ENCODE measurements at places on chromosomes 12 and 14.

DNA sequence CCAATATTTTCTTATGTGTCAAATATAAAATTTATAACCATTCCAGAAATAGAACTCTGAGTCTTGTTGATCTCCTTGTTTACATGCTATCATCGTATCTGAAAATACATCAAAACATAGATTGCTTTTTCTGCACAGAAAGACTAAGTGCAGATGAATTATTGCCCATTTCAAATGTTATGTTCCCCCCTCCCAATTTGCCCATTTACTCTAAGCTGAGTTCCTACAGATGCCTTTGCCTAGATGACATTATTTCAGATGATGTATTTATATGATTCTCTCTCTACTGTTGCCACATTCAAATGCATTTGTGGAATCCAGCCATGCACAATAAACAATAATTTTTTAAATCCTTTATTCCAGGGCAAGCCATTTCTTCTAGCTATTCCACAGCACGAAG is 810.1 kb upstream of the MGAT4C start:
- no peaks in the 10 kb centered on the region for H3K27me3 ChIP-seq
- no peak overlapping the region for H3K4me3 ChIP-seq
- H3K27ac ChIP-seq = no peak overlapping the region
- no peaks in the 10 kb centered on the region for H3K36me3 ChIP-seq

DNA sequence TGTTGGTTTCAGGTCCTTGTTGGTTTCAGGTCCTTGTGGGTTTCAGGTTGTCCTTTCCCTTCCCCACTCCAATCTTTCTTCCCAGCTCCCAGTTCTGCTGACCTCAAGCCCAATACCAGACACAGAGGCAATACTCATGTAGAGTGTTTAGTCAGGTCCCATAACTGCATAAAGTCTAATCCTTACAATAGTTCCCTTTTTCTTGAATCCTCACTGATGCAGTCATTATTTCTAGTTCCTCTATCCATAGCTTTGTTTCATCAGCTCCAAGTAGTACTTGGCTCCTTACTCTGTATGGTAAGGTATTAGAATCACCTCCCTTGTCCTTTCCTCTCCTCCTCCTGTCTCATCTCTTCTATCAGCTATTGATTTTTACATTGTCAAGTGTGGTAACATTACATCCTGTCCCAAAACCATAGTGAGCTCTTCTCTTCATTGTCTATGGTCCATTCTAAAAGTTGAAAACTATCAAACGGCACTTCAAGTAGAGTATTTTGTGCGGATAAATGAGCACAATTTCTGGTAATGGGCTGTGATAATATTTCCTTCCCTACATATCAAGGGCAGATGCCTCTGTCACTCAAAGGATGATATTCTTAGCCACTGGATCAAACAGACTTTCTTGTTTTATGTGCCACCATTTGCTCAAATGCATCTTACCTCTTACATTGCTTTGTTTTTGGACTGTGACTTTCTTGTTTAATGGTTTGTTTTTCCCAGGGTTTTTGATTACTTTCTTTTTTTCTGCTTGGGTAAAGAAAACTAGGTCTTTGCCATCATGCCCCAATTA is 57.2 kb upstream of the JDP2 start:
- DNase-seq = no peak
- no peak overlapping the region for H3K4me3 ChIP-seq
- H3K4me1 ChIP-seq = no peaks in the 10 kb centered on the region
- no peak overlapping the region for H3K27ac ChIP-seq
- H3K36me3 ChIP-seq = no peaks in the 10 kb centered on the region
- no peaks in the 10 kb centered on the region for H3K27me3 ChIP-seq

- DNase-seq = no peak
- H3K36me3 ChIP-seq = no peaks in the 10 kb centered on the region
- no peak overlapping the region for H3K4me3 ChIP-seq
- no peaks in the 10 kb centered on the region for H3K27me3 ChIP-seq
- H3K27ac ChIP-seq = no peak overlapping the region
These were observed 162.4 kb downstream of the AKAP6 start for GRCh38 chr14:32491416-32492016.

GRCh38 chr14:61963926-61964325 is 201.7 kb downstream of the SNAPC1 start:
- H3K4me3 ChIP-seq = no peak overlapping the region
- no peaks in the 10 kb centered on the region for H3K36me3 ChIP-seq
- no peaks in the 10 kb centered on the region for H3K4me1 ChIP-seq
- no peak for DNase-seq
- H3K27me3 ChIP-seq = no peaks in the 10 kb centered on the region

DNA sequence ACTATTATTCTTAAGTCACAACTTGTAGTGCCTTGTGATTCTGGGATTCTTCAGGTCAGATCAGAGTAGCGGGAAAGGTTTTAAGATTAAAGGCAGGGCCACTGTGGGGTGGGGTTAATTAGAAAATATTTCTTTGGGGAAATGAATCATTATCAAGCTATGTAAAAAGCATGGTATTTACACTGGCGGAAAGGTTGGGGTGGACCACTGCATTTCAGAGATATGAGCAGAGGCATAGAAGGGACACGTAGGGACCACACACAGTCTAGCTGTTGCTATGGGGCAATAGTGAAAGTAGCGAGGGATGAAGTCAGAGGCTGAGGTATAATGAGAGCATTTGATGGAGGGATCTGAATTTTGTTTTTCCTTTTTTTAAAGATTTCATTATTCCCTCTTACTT is 31.7 kb upstream of the KCNH3 start:
- no peaks in the 10 kb centered on the region for H3K27me3 ChIP-seq
- no peak overlapping the region for H3K4me3 ChIP-seq
- H3K4me1 ChIP-seq = peaks cover 3% of the 10 kb centered on the region
- no peak for DNase-seq

DNA sequence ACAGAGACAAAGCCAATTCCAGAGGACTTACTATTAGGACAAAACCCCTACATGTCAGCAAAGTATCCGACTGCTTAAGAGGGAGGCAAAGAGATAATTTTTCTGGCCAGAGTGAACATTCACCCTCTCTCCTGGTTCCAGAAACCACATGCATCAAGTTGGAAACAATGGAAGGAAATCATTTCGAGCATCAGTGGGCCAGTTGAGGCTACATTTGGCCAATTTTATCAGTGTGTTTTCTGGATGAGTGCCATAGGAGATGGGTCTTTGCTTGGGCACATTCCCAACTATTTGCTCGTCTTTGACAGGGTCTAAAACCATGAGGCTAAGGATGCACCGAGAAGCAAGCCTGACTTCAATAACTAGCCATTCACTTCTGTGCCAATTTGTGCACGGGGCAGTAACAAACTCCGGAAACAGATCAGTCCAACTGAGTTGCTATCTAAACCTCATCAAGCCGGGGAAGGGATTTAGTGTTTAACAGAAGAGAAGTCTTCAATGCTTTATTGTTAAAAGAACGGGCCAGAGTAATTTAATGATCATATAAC is 17.4 kb downstream of the EGLN3 start:
- no peak for DNase-seq
- no peaks in the 10 kb centered on the region for H3K36me3 ChIP-seq
- H3K4me3 ChIP-seq = no peak overlapping the region
- H3K27me3 ChIP-seq = no peaks in the 10 kb centered on the region

- H3K4me1 ChIP-seq = no peaks in the 10 kb centered on the region
- no peaks in the 10 kb centered on the region for H3K27me3 ChIP-seq
- H3K27ac ChIP-seq = no peak overlapping the region
- H3K4me3 ChIP-seq = no peak overlapping the region
- no peaks in the 10 kb centered on the region for H3K36me3 ChIP-seq
These were observed 40.9 kb downstream of the ATL1 start for GRCh38 chr14:50600849-50601248.

DNA sequence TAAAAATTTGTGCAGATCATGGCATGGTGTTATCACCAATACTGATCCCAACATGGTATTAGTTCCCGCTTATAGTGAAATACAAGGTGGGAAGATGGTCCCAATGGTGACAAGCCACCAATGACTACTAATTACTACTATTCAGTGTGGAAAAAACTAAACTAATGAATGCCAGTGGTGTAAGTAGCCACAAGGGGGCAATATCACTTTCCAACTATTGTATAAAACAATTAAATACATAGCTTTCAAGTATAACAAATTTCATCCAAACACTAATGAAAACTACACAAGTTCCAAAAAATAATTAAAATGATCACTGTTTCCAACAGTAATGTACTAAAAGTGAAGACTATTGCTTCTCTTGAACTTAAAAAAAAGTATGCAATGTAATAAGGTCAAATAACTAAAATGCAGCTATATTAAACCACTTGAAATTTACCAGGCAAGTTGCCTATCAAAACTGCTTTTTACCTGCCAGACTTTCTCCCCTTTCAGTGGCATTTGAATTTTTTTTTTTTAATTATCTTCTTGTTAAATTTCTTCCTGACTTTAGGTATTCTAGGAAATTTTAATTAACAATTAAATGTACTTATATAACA is 58.0 kb downstream of the PAPLN start:
- no peaks in the 10 kb centered on the region for H3K27me3 ChIP-seq
- H3K4me3 ChIP-seq = no peak overlapping the region
- peaks cover 14% of the 10 kb centered on the region for H3K36me3 ChIP-seq
- H3K4me1 ChIP-seq = no peaks in the 10 kb centered on the region
- H3K27ac ChIP-seq = no peak overlapping the region

GRCh38 chr12:110742096-110742717 is 484 bp downstream of the PPP1CC start:
- no peaks in the 10 kb centered on the region for H3K36me3 ChIP-seq
- no peak for DNase-seq
- peak overlapping the region; percentile 95 for H3K4me3 ChIP-seq
- peak overlapping the region; percentile 71 for H3K27ac ChIP-seq
- H3K4me1 ChIP-seq = peaks cover 27% of the 10 kb centered on the region

DNA sequence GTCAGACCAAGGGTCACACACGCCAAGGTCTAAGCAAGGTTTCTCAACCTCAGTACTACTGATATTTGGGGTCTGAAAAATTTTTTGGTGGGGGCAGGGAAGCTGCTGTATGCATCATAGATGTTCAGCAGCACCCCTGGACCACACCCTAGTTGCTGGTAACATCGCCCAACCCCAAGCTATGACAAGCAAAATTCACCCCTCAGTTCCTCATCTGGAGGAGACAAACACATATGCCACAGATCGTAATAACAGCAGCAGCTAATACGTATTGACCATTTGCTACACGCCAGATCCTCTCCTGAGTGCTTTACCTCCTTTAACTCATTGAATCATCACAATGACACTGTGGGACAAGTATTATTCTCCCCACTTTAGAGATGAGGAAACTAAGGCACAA is 46.4 kb downstream of the ACTN1 start:
- no peak overlapping the region for H3K27ac ChIP-seq
- no peak for DNase-seq

- H3K4me1 ChIP-seq = peaks cover 31% of the 10 kb centered on the region
- peak overlapping the region; percentile 89 for H3K27ac ChIP-seq
- H3K27me3 ChIP-seq = no peaks in the 10 kb centered on the region
- peak overlapping the region; percentile 74 for H3K4me3 ChIP-seq
These were observed 218 bp downstream of the LYSET start for GRCh38 chr14:93185349-93185720.

DNA sequence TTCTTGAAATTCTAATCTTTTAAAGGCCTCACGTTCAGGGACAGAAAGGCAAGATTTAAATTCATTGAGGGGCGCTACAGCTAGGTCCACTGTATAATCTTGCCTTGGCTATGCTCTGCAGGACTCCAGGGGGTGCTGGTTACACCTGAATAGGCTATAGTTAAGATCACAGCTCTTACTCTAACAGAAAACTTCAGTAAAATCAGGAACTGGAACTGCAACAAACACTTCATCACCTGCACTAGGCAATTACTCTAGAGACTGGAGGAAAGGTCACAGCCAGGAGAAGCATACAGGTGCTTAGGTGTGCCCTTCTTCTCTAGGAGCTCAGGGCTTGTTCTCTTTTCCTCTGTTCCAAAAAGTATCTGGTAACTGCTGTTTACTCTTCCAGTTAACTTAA is 20.9 kb downstream of the SLCO1C1 start:
- H3K27me3 ChIP-seq = no peaks in the 10 kb centered on the region
- no peaks in the 10 kb centered on the region for H3K4me1 ChIP-seq
- H3K4me3 ChIP-seq = no peak overlapping the region
- no peak for DNase-seq
- H3K36me3 ChIP-seq = no peaks in the 10 kb centered on the region

GRCh38 chr12:25718081-25718731 is 165.1 kb upstream of the LMNTD1 start:
- no peak overlapping the region for H3K27ac ChIP-seq
- no peaks in the 10 kb centered on the region for H3K27me3 ChIP-seq
- no peak for DNase-seq
- H3K4me3 ChIP-seq = no peak overlapping the region
- H3K36me3 ChIP-seq = no peaks in the 10 kb centered on the region
- H3K4me1 ChIP-seq = no peaks in the 10 kb centered on the region

DNA sequence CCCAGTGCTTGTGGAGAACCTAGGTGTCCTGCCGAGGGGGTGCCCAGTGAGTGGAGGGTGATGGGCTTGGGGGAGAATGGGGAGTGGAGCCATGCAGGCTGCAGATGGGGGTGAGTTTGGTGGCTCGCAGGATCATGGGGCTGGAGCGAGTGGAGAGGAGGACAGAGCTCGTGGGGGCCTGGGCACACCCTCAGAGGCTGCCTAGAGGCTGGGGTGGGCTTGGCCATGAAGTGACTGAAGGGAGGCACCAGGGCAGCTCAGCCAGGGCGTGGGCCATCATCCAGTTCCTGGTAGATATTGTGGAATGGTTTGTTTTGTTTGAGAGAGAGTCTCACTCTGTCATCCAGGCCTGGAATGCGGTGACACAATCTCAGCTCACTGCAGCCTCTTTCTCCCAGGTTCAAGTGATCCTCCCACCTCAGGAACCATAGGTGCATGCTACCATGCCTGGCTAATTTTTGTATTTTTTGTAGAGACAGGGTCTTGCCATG is 43.4 kb upstream of the AMN start:
- H3K27ac ChIP-seq = no peak overlapping the region
- DNase-seq = no peak
- H3K4me3 ChIP-seq = no peak overlapping the region

DNA sequence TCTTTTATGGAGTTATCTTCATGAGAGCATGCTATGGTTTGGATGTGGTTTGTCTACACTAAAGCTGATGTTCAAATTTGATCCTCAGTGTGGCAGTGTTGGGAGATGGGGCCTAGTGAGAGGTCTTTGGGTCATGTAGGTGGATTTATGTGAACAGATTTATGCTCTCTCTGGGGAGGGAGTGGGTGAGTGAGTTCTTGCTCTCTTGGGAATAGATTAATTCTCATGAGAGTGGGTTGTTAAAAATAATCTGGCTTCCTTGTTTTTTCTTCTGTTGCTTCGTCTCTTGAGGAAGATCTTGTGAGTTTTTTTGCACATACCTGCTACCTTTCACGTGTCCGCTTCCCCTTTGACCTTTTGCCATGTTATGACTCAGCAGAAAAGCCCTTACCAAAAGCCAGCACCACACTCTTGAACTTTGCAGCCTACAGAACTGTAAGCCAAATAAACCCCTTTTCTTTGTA is 20.5 kb downstream of the DERA start:
- no peak overlapping the region for H3K27ac ChIP-seq
- H3K4me1 ChIP-seq = no peaks in the 10 kb centered on the region
- H3K36me3 ChIP-seq = no peaks in the 10 kb centered on the region
- no peaks in the 10 kb centered on the region for H3K27me3 ChIP-seq

- H3K4me1 ChIP-seq = no peaks in the 10 kb centered on the region
- no peak overlapping the region for H3K4me3 ChIP-seq
- H3K27ac ChIP-seq = no peak overlapping the region
- H3K27me3 ChIP-seq = no peaks in the 10 kb centered on the region
- no peaks in the 10 kb centered on the region for H3K36me3 ChIP-seq
These were observed 261.4 kb downstream of the TTC8 start for GRCh38 chr14:89085737-89086382.

All from CD4-positive, alpha-beta T cell (primary cell).